Stimulated activated CD8-positive, alpha-beta memory T cell treated with anti-CD3 and anti-CD28 coated beads, Interleukin-15, amount 100 ng/mL, for 1 hour (primary cell): ENCODE measurements at places on chromosomes 3 and 15.

DNA sequence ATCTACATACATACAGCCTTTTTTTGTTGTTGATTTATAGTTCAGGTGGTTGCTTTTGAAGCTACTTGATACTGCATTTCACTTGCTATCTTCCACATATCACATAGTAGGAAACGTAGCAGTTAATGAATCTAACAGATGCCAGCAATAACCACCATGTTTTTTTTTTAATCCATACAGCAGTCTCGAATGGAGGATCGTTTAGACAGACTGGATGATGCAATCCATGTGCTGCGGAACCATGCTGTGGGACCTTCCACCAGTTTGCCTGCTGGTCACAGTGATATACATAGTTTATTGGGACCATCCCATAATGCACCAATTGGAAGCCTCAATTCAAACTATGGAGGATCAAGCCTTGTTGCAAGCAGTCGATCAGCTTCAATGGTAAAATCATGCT, 123.2 kb upstream of the CGNL1 start:
- no peak for DNase-seq

GRCh38 chr3:102980355-102980696, 545.5 kb downstream of the ZPLD1 start:
- no peak for DNase-seq

- no peak for DNase-seq
Observed at GRCh38 chr3:145313751-145314150, 847.2 kb downstream of the PLOD2 start.

DNA sequence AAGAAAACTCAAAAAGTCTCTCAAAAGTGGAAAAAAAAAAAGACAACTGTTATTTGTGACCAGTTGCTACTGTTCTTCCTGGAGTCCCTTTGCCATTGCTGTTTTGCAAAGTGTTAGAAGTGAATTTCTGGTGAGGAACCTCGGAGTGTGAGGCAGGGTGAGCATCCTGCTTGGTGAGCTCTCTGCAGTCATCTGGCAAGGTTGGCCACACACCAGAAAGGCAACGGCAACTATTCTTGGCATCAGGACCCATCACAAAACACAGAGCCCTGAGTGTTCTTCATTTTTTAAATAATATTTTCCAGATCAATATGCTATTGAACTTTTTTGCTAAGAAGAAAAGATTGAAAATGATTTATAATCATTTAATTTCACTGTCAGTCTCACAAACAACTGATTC, 60.7 kb downstream of the CGNL1 start:
- no peak for DNase-seq

DNA sequence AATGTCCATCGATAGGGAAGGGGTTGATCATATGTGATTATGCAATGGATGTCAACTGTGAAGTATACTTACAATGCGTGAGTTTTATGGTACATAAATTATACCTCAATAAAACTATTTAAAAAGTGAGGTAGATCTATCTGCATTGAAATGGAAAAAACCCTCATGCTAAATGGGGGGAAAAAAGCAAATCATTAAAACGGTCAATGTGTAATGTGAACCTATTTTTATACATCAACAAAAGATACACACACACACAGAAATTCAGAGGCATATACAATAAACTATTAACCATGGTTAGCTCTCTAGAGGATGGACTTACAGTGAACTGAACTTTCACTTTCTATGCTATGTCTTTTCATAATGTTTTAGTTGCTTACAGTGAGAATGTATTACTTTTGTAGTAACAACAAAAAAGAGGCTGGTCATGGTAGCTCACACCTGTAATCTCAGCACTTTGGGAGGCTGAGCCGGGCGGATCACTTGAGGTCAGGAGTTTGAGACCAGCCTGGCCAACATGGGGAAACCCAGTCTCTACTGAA, 23.1 kb downstream of the STIMATE start:
- DNase-seq = no peak
